ENCODE measurements at places on chromosomes 12 and 14.

GRCh38 chr12:106141003-106141402 is 2.2 kb upstream of the NUAK1 start:
- DNase-seq: no peak

GRCh38 chr12:57455374-57456144 is 452 bp downstream of the INHBE start:
- DNase-seq: no peak

- no peak for DNase-seq
Observed at GRCh38 chr12:88994971-88995370, 357.3 kb downstream of the DUSP6 start.

DNA sequence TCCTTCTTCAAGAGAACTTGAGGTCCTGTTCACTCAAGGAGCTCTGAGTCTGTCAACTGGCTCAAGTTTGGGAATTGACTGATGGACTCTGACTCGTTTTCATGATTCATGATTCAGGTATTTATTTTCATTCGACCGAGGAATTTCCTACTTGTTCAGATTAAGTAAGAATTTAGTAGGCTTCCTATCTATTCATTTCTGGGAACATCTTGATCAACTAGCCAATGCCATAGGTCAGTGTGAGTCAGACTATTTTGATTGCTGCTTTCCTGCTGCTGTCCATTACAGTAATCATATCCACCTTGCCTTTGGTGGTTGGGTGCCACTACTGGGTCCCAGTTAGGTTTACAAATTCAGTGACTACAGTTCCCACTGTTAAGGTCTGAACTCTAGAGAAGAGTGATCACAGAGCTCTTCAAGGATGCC is 6.1 kb downstream of the FAM186A start:
- no peak for DNase-seq

DNA sequence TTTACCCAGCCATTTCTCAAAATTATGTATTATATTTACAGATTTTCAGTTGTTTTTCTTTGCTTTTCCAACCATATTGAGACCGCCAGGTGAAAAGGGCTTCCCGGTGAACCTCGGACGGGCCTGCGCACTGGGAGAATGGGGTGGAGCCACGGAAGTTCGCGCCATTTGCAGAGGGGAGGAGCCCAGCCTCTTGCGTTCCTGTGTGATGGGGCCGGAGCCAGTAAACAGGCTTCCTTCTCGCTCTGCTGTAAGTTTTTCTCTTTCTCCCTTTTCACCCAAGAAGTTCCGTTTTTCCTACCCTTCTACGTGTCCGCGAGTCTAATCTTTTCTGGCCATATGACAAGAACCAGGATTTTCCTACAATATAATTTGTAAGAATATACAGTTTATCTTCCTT is 1108.8 kb upstream of the SEL1L start:
- no peak for DNase-seq

DNA sequence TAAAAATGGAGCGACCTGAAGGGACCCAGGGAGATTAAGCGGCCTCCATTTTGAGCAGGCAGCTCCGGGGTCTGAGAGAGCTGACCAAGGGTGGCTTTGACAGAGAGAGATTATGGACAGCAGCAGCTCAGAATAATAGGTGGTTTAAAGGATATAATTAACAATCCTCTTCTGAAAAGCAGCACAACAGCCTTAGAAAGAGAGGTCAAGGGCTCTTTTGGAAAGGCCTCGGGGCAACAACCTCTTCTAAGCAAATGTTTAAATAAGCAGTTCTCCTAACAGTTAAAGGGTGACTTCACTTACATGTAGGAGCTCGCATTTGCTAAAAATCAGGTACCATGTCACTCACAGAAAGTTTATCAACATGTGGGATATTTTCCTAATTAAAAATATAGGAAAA is 87.2 kb upstream of the FRMD6 start:
- no peak for DNase-seq

- no peak for DNase-seq
Observed at GRCh38 chr14:96052541-96053247, 13.5 kb downstream of the C14orf132 start.

DNA sequence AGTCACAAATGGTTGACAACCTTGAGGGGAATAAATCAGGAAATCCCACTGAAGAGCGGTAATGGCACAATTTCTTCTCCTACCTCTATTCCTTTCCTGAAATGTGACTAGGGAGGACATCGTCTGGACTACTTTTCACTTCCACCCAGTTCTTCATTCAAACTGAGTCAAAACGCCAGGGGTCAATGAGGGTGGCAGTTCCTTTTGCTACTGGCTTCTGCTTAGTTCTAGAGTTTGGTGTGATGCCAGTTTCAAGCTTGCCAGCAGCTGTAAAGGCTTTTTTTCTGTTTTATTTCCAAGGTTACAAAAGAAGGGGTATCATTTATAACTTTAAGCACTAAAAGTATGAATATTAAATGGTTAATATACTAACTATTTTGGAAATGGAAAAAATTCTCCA is 286.5 kb downstream of the SOX5 start:
- no peak for DNase-seq

DNA sequence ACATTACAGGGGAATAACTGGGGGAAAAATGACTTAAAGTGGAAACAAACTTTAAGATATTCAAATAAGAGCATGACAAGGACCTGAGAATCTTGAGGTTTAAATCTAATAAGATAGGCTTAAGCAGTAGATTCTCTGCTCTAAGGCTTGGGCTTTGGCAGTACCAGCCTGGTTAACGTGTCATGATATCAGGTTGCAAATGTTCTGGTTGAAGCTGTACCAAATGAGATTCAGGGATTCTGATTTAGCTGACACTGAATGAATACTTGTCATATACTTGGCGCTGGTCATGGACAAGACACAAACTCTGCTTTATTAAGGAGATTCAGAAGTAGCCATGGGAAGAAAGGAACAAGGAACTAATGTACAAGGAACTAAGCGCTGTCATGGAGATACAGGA is 6.1 kb downstream of the TCP11L2 start:
- no peak for DNase-seq
